Right cardiac atrium (tissue), 5 donors: ENCODE measurements at places on chromosomes 6 and 20. TPM values are rescaled to one million over a fixed set of nuclear protein-coding genes. Genes with fewer than 3 reads are reported as not detected.

- DNase-seq, result no peak
These were observed 188.5 kb downstream of the CDH4 start for GRCh38 chr20:61440548-61441055.

- no peak for DNase-seq
These were observed 42.1 kb upstream of the SLC22A3 start for GRCh38 chr6:160305926-160306713.

- no peak for DNase-seq
These were observed 63.5 kb downstream of the HMGN3 start for GRCh38 chr6:79170959-79171358.

- no peak for DNase-seq
These were observed 12.8 kb upstream of the SDCBP2 start for GRCh38 chr20:1341561-1342265.

DNA sequence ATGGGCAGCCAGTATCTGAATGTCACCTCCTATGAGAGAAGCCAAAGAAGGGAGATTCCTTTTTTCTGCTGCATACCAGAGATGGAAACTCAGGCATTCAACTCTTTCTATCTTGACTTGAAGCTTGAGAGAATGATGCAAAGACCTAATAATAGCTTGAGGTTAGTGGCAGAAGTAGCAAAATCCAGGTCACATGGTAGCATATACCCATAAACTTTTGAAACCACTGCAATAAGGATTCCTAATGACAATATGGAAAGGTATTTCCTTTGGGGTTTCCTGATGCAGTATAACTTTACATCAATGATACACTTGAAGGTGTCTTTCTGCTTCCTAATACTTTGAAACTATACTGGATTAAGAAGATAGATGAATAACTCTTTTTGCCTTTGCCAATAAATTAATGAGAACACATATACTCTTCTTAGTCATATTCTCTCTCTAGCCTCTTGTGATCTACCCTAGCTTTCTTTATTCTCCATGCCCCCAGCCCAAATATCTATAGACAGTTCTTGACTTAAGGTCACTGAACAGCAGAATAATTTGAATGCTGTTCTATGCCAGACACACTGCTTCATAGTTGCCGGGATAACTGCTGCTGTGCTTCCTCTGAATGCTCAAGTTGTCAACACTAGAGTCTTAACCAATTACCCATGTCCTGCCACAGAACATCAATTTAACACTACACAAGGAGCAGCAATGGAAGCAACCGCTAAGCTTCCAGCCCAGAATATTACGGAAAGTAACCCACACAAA, 155.5 kb upstream of the SIM1 start:
- no peak for DNase-seq

DNA sequence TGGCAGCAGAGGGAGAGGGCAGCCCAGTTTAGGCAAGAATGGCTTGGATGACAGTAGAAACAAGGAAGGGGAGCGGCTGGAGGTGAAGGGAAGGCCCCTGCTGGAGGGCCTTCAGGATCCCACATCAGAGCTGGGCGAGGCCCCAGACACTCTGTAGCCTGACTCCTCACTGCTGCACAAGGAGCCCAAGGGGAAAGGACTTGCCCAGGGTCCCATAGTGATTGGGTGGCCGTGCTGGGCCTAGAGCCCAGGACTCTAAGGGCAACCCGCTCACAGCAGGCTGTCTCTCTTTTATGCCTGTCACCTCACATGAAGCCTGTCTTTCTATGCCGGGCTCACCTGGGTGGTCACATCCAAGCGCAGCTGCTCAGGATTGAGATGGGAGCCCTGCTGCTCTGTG, 9.3 kb downstream of the AARS2 start:
- no peak for DNase-seq

- DNase-seq, result no peak
These were observed 8.3 kb upstream of the HM13 start for GRCh38 chr20:31505903-31506302.

DNA sequence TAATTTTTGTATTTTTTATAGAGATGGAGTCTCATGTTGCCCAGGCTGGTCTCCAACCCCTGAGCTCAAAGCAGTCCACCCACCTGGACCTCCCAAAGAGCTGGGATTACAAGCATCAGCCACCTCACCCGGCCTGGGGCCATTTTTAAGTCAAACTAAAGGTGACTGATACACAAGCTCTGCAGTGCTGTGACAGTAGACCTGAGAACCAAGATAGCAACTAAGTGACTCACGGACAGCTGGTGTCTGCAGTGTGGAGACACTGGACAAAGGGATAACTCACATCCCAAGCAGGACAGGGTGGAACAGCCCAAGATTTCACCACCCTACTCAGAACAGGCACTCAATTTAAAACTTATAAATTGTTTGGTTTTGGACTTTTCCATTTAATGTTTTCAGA, 402.5 kb downstream of the CD83 start:
- no peak for DNase-seq

GRCh38 chr20:49914310-49915117, 815 bp downstream of the SPATA2 start:
- no peak for DNase-seq

DNA sequence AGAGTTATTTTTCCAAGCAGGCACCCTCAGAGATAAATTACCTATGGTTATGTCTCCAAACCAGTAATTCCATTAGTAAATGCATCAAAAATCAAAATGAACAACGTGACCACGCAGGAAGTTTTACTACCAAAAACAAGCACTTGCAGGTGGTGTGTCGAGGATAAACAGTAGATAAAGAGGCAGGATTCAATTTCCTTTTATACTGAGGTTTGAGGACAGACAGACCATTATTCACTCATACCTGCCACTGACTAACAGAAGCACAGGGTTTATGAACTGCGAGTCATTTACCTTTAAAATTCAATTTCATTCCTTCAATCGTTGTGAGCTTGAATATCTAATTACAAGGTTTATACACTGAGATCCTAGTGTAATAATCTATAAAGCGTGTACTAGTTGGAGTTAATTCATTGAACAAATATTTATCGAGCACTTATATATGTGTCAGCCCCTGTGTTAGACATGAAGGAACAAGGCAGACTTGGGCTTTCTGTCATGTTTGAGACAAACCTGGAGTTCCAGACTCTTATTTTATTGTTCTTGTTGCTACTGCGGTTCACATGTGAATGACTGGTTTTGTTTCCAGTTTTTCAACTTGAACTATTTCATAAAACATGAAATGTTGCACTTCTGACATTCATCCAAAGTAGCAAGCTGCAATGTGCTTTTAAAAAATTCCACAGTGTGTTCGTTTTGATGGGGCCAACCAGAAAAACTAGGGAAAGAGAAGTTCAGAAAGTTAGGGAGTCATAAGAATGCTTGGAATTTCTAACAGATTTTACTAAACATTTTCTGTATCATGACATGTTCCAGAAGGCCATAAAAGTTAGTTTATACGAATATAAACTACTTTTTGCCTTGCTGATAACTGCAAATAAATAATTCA, 205.6 kb downstream of the UST start:
- no peak for DNase-seq

- DNase-seq, result no peak
These were observed 90.4 kb downstream of the YTHDF1 start for GRCh38 chr20:63125581-63125837.

The GSTA2 gene
- not detected for total RNA-seq
